ENCODE measurements at places on chromosomes 6 and 20. TPM values are rescaled to one million over a fixed set of nuclear protein-coding genes. Genes with fewer than 3 reads are reported as not detected.
A peak's percentile ranks its signal among the peaks of the same experiment; 100 is the strongest.

GRCh38 chr6:34239500-34239825 is 2.8 kb downstream of the HMGA1 start:
- peaks cover 57% of the 10 kb centered on the region for H3K4me1 ChIP-seq
- peaks cover 34% of the 10 kb centered on the region for H3K36me3 ChIP-seq
- DNase-seq = no peak

DNA sequence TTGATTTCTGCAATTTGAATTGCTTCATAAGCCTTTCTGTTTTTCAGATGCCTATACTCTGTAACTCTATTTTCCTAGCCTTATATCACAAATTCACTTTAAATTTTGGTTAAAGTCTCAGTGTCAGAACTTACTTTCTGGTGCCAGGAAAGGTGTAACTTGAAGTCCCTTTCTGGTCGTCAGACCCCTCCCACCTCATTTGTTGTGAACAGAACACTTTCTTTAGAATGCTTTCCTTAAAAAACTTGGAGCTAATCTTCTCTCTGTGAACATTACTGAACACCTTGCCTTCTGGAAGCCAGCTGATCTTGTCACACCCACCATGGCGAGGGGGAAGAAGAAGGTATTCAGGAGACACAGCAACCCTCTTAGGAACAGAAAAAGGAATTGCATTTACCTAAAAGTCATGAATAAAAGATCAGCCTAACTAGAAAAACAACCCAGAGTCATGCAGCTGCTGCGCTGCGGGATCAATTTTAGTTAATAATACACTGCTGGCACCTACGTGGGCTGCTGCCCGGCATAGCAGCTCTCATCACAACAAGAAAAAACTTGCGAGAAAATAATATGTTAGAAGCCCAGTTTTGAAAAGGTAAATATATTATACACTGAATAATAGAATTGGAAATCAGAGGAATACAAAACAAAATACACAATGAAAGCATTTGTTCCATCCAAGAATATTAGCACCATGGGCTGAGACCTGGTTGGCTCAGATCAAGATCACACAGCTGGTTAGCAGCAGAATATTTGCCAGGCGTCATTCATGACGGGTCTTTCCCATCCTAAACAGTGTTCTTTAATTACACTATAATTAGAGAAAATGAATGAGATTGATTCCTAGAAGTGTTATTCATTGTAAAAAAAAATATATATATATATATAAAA is 5.8 kb upstream of the FAM217A start:
- no peaks in the 10 kb centered on the region for H3K4me1 ChIP-seq
- H3K27ac ChIP-seq = no peak overlapping the region
- H3K36me3 ChIP-seq = no peaks in the 10 kb centered on the region
- DNase-seq = no peak
- H3K4me3 ChIP-seq = no peak overlapping the region
- peaks cover 5% of the 10 kb centered on the region for H3K27me3 ChIP-seq

GRCh38 chr6:168599118-168599494 is 158.1 kb downstream of the SMOC2 start:
- DNase-seq = no peak
- no peak overlapping the region for H3K27ac ChIP-seq
- no peaks in the 10 kb centered on the region for H3K27me3 ChIP-seq
- H3K4me1 ChIP-seq = no peaks in the 10 kb centered on the region
- no peaks in the 10 kb centered on the region for H3K36me3 ChIP-seq
- H3K4me3 ChIP-seq = no peak overlapping the region

- H3K27ac ChIP-seq = no peak overlapping the region
- H3K4me3 ChIP-seq = no peak overlapping the region
- DNase-seq = no peak
- H3K36me3 ChIP-seq = no peaks in the 10 kb centered on the region
- no peaks in the 10 kb centered on the region for H3K4me1 ChIP-seq
- no peaks in the 10 kb centered on the region for H3K27me3 ChIP-seq
Observed at GRCh38 chr20:14142171-14142570, 146.9 kb downstream of the MACROD2 start.

GRCh38 chr6:347232-347631 is 44.3 kb upstream of the IRF4 start:
- no peak overlapping the region for H3K4me3 ChIP-seq
- no peak overlapping the region for H3K27ac ChIP-seq
- DNase-seq = no peak
- H3K36me3 ChIP-seq = peaks cover 31% of the 10 kb centered on the region
- H3K27me3 ChIP-seq = no peaks in the 10 kb centered on the region
- peaks cover 8% of the 10 kb centered on the region for H3K4me1 ChIP-seq

- H3K36me3 ChIP-seq = no peaks in the 10 kb centered on the region
- no peak for DNase-seq
- no peaks in the 10 kb centered on the region for H3K4me1 ChIP-seq
- no peak overlapping the region for H3K4me3 ChIP-seq
- H3K27me3 ChIP-seq = no peaks in the 10 kb centered on the region
- no peak overlapping the region for H3K27ac ChIP-seq
Observed at GRCh38 chr6:113011389-113011788, 664.3 kb downstream of the RFPL4B start.

DNA sequence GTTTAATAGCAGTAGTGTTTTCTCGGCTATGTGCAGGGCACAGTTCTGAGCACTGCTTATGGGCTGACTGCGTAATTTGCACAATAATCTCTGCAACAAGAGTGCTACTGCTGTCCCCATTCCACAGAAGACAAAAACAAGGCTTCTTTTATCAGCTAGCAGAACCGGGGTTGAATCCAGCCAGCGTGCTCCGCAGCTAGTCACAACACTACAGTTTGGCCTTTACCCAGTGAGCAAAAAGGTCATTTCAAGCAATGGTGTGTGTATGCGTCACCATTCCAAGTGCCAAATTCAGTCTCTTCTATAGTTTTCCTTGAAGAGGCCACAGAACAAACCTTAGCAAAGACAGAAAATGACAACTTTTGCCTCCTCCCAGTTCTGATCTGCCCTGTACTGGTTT is 61.1 kb downstream of the LRFN2 start:
- H3K27me3 ChIP-seq = no peaks in the 10 kb centered on the region
- H3K4me3 ChIP-seq = no peak overlapping the region
- DNase-seq = no peak
- H3K36me3 ChIP-seq = no peaks in the 10 kb centered on the region

- peak overlapping the region; percentile 17 for H3K4me3 ChIP-seq
- no peak for DNase-seq
- H3K27ac ChIP-seq = no peak overlapping the region
Observed at GRCh38 chr6:16704401-16705045, 56.7 kb downstream of the ATXN1 start.

The TRIM38 gene
- total RNA-seq = 26.2 TPM

The GTSF1L gene
- total RNA-seq = 0.53 TPM

The SLC24A3 gene
- 0.07 TPM for total RNA-seq

Data from T-cell (primary cell).